ENCODE measurements at places on chromosomes 4 and X.

DNA sequence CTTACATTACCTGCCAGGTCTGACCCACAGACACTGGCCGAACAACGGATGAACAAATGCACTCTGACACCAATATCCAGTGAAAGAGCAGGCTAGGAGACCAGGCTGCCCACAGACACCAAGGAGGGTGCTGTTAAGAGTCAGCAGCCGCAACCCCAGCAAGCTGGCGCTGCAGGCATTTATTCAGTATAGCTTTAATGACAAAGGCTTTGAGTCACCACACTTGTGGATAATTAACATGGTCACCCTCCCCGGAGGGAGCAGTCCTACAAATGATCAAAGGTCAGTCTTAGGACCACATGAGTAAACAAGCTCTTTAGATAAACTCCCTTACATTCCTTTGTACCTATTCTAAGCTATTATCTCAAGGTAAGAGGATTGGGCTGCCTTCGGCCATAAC, 368.5 kb upstream of the GRID2 start:
- DNase-seq, result no peak

DNA sequence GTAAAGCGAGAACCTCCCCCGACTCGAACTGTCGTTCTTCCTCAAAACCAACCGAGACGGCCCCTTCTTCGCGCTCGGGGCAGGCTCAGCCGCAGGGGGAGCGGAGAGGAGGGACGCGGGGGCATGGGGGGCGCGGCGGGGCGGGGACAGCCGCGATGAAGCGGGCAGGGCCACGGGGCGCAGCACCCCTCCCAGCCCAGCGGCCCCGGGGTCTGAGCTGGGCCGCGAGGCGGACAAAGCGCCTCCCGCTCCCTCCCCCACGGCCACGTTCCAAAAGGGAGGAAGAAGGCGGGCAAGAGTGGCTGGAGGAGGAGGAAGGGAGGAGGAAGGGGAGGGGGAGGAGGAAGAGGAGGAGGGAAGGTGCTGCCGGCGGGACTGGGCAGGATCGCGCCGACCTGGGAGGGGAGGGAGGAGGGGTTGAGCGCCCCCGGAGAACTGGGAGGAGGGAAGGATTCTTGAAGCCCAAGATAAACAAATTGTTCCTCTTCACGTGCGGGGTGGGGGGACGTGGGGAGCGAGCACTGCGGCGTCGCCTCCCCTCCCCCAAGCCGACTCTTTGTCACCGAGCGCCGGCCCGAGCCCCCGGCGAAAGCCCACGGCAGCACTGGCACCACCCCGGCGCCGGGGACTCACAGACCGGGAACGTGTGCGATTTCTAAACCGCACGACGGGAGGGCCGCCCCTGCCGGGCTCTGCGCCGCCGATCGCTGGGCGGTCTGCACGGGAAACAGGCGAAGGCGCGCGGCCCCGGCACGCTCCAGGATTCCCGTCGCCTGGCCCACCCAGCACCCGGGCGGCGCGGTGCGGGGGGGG, 2.9 kb downstream of the MAML3 start:
- DNase-seq, result peak; percentile 94

DNA sequence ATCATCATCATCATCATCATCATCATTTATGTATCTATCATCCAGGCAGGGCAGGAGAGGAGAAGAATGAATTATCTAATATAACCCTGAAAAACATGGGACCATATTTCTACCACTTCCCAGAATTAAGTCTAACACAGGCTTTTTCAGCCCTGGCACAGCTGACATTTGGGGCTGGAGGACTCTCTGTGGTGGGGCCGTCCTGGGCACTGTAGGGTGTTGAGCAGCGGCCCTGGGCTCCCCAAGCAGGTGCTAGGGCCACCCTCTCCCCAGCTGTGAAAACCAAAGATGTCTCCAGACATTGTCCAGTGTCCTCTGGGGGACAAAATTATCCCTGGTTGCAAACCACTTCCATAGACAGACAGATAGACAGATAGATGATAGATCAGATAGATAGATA, 288.4 kb downstream of the CRLF2 start:
- no peak for DNase-seq

DNA sequence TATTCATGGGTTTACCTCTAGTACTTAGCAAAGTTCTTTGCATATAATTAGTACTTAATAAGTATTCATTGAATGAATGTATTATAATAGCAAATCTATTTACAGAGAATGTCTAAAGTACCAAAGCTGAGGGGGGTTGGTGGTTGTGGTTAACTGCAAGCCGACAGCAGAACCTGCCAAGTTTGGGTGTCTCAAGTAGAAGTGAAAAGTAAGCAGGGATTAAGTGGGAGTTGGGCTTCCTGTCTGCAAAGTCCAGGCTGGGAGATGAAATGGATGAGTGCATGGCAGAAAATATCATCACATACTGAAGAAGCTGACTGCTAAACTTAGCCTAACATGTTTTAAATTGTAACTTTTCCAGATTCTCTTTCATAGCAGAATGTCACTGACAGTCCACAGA, 169.6 kb downstream of the CAMK2D start:
- DNase-seq, result peak; percentile 67

DNA sequence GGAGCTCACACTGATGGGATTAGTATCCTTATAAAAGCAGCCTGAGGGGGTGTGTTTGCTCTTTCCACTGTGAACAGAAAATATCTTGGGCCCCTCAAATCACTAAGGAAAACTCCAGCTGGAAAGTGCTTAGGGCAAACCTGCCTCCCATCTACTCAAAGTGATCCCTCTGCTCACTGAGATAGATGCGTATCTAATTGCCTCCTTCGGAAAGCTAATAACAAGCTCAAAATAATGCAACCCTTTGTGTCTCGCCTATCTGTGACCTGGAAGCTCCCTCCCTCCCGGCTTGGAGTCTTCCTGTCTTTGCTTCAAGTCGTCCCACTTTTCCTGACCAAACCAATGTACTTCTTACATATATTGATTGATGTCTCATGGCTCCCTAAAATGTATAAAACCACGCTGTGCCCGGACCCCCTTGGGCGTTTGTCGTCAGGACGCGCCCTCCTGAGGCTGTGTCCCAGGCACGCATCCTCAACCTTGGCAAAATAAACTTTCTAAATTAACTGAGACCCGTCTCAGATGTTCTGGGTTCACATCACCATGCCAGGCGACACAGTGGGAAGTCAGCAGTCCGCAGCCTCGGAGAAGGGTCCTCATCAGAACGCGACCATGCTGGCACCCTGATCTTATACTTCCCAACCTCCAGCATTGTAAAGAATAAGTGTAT, 34.1 kb upstream of the SORCS2 start:
- DNase-seq, result no peak

GRCh38 chrX:72131317-72132294, at the start of gene RTL5:
Gene RTL5, minus strand, starts transcription at chrX:72131915.
- peak; percentile 96 for DNase-seq

DNA sequence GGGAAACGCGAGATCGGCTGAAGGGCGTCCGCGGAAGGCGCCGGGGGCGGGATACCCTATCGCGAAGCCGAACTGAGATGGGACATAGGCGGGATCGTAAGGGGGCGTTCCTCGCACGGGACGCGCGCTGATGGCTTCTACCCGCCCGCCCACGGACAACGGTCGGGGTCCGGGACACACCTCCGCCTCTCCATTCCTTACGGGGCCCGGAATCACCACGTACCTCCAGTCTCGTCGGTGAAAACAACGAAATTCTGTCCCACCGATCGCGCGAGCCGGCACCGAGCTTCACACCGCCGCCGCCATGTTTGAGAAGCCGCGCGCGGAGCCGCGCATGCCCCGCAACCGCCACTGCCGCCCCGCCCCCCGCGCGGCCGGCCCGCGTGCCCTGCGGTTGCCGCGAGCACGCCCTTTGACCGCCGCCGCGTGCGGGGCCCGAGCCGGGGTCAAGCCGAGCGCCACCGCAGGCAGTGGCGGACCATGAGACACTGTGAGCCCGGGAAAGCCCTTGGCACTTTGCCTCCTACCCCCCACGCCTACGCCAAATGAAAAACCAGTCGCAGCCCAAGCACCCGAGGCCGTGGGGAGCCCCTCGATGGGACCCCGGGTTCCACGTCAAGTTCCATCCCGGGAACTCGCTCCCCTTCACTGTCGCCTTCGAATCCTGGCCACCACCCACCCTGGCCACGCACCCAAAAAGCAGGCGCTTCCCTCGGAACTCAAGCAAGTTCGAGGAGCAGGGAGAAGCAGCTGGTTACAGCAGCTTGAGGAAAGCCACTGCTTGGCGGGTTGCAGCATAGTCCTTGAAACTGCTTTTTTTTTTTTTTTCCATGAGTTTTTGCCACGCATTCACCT, at the start of gene SCML2:
TSS of gene SCML2 (minus strand) at position 320 of the 855 bp plus-strand sequence. CDS start 20,617 bp downstream, outside the sequence.
- DNase-seq, result peak; percentile 30

Data from thyroid gland (tissue), 4 donors.